ENCODE measurements at places on chromosomes 16 and 17. TPM values are rescaled to one million over a fixed set of nuclear protein-coding genes. Genes with fewer than 3 reads are reported as not detected.

Gene EFNB3
- not detected for total RNA-seq

Gene DDX52
- 29.1 TPM for total RNA-seq

Gene KRT16
- total RNA-seq, result not detected

Gene RPGRIP1L
- 4.4 TPM for total RNA-seq

Gene CRHR1
- not detected for total RNA-seq
